SK-MEL-5 (cell line): ENCODE measurements at places on chromosomes 5 and 9. TPM values are rescaled to one million over a fixed set of nuclear protein-coding genes. Genes with fewer than 3 reads are reported as not detected.

DNA sequence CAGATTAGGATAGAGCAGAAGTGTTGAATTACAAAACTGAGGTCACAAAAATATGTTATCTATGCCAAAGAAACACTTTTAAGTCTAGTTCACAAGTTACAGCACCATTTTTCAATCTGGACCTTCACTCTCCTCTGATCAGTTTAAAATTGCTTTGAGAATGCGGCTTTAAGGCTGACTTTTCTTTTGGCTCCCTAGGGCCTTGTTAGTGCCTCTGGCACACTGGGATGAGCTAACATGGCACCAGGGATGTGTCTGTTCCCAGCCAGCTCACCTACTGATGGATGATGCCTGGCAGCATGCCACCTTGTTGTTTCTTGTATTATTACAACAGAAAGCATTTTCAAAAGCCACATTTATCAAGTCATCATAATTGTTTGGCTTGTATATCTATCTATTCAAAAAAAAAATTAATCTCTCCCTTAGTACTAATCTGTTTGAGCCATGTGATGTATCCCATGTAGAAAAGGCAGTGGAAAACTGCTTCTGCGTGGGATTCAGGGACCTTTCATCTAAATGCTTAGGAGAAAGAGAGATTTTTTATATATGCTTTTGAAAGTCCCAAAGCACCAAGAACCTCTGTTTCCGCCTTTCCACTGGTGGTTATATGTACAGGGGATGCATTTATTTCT lies 46.6 kb downstream of the ADAMTSL1 start:
- DNase-seq: no peak

GRCh38 chr9:20209391-20210340 lies 412.6 kb downstream of the MLLT3 start:
- no peak for DNase-seq

GRCh38 chr5:143938230-143938629 lies 126.3 kb downstream of the HMHB1 start:
- DNase-seq: no peak

- no peak for DNase-seq
Observed at GRCh38 chr9:24051587-24051986, 225.5 kb upstream of the ELAVL2 start.

DNA sequence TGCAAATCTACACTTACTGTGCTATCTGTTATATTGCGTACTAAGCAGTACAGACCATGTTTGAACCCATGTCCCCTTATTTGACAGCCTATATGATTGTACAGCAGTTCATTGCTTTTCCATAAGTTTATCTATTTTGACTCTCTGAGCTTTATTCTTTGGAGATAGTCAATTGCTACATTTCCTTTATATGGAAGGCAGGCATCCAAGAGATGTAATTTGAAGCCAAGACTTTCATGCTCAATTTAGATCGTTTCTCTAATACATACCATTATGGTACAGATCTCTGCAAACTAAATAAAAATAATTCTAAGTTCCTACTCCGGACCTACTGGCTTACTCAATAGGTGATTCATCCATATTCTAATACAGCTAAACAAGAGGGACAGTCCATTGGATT lies 424.8 kb downstream of the TMEM38B start:
- no peak for DNase-seq

GRCh38 chr5:174481737-174482136 lies 242.6 kb upstream of the MSX2 start:
- no peak for DNase-seq

DDX4 gene
- total RNA-seq: not detected in 2 replicates

STKLD1 gene
- 1.4 and 1.7 TPM in 2 replicates for total RNA-seq
